ENCODE measurements at places on chromosomes 7 and 10.

DNA sequence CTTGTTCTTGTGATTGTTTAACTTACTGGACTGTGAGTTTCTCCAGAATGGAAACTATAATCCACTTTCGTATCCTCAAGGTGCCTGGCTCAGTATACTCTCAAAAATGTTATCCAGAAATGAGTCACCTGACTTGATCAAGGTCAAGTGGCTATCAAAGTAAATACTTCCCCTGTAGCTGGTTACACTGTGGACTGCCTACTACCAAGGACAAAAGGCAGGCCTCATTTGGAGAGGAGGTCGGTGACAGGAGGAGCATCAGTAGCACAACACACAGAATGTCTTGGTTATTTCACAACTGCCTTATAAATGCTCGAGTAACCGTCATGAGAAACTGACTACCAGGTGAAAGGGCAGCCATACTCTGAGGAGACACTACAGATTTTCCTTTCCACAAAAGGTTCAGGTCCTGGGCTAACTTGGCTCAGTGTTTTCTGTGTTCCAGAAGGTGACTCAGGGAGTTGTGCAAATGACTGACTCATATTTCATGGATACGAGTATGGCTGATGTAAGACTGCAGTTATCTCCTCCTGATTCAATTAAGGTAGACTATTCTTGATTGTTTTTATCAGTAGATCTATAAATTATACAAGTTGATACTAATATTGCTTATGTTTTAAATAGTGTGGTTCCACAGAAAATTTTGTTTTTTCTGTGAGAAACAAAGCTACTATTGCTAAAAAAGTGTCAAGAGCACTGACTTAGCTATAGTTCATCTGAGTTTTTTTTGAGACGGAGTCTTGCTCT lies 4.2 kb upstream of the CCNY start:
- DNase-seq, result no peak

DNA sequence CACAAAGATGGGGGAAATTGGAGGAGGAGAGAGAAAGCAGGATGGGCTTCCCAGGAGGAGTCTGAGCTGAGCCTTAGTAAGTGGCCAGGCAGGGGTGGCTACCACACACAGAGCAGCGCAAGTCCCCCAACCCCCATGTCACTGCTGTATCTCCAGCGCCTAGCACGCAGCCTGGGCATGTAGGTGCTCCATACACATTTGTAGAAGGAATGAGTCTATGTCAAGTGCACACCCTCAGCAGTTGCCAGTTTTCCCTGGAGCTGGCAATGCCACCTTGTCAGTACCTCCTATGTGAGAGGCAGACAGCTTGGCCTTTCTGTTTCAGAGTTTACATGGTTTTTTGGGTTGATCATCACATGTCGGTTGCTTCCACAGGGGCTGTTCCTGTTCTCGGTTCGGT lies 116.1 kb downstream of the CLEC2L start:
- no peak for DNase-seq

DNA sequence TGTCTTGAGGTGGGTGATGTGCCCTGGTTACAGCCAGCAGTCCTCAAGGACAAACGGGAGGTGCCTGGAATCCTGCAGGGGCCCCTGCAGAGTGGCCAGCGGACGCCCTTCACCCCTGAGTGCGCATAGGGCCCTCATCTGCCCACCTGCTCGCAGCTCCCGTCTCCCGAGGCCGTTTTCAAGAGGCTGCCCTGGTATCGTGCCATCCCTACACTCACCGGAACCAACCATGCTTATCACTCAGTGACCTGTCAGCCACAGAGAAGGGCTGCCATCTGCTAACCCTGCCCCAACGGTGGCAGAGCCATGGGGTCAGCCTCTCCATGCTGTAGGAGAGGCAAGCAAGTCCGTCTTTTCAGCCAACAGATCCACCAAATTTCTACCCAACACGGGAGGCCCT lies 122.0 kb downstream of the FAM53B start:
- no peak for DNase-seq

- no peak for DNase-seq
Observed at GRCh38 chr10:13180788-13181187, 19.4 kb downstream of the MCM10 start.

DNA sequence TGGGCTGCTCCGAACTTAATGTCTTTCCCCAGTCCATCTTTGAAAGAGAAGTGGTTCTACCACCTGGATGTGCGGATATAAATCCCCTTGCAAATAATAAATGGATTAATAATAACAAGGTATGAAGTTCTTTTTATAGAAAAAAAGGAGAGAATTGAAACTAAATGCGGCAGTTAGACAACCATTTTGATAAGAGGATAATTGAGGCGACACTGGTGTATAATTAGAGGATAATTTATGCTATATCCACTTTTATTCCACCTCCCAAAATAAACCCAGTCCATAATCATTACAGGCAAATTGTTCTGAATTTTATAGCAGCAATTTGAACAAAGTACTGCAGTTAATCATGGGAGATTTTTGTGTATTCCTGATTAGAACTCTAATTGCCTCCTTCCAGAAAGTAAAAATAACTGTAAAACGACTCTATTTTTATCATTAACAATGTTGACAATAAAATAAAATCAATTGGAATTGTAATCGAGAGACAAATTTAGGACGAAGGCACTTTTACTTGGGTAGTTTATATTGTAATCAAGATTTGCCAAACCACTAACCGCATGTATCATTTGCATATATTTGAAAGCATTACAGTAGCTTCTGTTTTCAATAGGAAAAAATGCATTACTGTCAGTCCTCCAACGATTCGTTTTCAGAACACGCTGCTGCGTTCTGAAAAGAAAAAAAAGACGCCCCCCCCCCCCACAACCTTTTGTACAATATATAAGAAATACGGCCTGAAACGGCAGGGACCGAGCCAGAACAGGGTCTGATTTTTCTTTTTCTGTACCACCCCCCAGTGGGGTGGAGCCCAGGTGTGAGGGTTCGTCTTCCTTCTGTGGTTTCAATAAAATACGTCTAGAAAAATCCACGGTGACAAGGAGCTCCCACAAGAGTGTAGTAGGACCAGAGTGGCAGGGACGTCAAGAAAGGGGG lies 838 bp upstream of the DLX6 start:
- DNase-seq, result no peak

GRCh38 chr10:60747817-60748469 lies 30.3 kb upstream of the CDK1 start:
- DNase-seq, result no peak

DNA sequence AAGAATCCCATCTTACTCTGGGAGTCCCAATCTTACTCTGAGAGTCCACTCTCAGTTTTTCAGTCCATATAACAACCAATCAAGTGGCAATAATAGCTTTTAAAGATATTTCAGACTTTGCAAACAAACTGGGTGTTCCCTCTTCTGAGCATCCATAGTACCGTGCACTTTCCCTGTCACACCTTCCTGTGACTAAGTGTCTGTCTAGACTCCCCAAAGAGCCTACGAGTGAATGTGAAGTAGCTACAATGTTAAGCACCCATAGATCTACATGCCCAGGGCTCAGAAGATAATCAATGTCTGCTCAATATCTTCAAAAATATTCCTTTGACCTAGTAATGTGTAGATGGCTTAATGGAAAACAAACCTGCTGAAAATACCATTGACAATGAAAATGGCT lies 95.6 kb upstream of the ASAH2 start:
- no peak for DNase-seq

GRCh38 chr7:50416527-50417182 lies 33.5 kb downstream of the FIGNL1 start:
- DNase-seq, result no peak

DNA sequence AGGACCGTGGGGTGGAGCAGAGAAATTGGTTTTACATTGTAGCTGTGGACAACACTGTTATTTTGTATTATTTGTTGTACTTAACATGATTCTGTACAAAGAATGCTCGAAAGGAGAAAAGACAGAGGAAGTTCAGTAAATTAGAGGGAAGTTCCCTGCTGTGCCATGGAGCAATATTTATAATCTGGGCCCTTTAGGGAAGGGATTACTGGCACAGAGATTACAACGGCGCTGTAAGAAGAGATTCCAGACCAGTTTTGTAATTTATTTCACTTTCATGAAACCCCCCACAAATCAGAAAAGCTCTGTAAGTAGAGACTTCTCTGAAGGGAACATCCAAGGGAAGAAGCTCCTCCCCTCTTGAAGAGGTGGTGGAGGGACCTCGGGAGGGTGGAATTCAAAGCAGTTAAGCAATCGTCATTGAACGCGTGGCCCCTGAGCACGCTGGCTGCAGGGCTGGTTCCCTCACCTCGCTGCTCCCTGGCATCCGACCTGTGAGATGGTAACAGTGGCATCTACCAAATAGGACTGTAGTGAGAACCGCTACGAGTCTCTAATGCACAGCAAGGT lies 113.5 kb downstream of the KLF6 start:
- no peak for DNase-seq

- no peak for DNase-seq
Observed at GRCh38 chr10:99659868-99660366, 608 bp downstream of the ENTPD7 start.

GRCh38 chr7:137891016-137891655 lies 44.4 kb upstream of the DGKI start:
- DNase-seq, result no peak

DNA sequence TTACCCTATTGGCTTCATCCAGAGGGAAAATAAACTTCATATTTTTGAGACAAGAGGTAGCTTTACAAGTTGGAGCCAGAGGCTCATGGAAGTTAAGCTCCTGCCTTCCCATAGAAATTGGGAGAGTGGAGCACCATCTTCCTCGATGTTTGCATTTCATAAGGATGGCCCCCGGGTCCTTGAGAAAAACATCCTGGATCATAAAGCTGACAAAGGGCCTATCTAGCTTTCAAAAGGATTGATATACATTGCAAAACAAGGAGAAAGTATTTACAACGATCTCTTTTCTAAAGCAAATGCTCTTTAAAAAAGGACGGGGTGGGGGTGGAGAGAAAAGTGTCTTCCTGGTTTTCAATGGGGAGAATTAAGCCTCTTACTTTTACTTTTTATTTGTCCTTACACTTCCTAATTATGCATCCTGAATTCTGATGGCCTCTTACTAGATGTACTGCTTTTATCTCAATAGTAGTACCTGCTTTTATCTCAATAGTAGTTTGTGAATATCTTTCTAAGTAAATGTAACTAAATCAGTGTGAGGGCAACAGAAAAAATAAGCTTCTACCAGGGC lies 65.6 kb downstream of the PTPRZ1 start:
- DNase-seq, result no peak

DNA sequence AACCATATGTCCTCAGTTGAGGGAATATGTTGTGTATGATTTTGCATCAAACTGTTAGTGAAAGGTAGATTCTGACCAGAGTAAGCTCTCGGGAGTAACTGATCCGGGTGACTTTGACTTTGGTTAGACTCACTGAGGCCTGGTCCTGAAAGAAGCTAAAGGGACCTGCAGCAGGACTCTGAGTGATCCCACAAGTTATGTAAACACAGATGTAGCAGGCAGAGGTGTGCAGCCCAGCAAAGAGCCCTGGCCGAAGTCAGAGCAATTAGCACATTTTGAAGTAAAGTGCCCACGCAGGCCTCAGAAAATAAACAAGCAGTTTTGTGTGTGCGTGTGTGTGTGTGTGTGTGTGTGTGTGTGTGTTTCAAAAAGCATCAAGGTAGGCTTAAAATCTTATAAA lies 245.6 kb upstream of the FERD3L start:
- no peak for DNase-seq

GRCh38 chr10:122990278-122990677 lies 10.1 kb downstream of the PSTK start:
- DNase-seq, result peak; percentile 4

DNA sequence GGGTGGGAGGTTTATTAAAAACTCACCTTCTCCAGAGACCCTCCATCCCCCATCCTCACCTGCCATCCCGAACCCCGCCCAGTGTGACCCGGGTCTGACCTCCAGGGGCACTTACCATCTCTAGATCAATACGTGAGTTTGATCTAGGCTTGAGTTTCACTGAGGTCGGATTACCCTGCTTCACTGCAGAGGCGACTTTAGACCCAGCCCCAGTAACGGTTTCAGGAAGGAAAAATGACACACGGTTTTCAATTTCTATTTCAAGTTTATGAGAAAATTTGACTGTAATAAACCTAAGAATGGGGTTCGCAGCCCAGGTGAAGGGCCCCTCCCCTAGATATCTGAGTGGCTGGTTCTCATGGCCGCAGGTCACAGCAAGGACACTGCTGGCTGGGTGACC lies 33.1 kb downstream of the RCC1L start:
- DNase-seq, result no peak

DNA sequence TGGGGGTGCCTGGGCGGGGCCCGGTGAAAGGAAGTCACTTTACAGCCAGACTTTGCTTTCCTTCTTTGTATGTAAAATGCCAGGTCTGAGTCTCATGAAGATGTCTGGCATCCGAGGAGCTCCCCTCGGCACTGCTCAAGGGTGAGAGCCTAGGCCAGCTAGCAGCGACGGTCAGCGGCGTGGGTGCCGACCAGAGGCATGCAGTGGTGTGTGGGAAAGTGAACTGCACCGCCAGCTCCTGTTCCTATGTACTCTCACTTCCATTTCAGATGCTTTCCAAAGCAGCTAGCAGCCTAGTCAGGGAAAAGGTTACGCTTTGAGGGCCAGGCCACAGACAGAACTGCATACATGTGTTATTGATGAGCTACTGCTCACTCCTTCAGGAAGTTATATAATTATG lies 172.8 kb downstream of the ZMYND11 start:
- no peak for DNase-seq

DNA sequence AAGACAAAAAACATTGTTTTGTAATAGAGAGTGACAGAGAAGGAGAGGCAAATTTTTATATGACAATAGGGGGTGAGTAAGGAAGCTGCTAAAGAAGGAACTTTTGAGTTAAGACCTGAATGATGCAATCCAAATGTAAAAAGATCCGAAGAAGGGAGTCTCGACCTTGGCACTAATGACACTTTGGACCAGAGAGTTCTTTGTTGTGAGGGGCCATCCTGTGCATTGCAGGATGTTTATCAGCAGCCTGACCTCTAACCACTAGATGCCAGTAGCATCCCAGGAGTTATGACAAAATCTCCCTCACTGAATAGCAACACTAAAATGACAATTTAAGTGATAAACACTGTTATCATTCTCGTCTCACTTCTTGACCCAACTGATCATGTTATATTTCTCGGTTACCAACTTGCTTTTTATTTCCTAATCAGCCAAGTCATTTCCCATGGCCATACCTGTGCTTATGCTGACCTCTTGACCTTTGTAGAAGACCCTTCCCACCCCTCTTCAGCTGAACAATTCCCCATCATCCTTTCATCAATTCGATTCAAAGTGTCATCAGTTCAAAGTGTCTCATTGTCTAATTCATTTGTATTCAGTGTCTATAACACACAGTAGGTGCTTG lies 30.0 kb downstream of the DGKI start:
- no peak for DNase-seq

DNA sequence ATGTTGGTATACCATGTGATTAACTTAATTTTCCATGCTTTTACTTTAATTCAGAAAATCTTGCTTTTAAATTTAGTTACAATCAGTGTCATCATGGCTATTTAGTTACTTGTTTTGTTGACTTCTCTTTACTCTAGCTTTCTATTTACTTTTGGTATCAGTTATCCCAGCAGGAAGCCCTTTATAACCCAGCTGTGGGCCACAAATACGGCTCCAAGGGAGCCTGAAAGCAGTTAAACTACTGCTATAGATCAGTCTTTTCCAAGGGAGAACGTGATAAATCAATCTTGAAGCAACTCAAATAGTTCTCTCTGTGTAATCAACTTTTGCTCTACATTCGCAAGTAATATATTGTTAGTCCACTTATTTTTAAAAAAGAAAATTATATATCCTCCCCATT lies 287.4 kb downstream of the CACNA2D1 start:
- no peak for DNase-seq
